ENCODE measurements at places on chromosomes 7 and 10.

DNA sequence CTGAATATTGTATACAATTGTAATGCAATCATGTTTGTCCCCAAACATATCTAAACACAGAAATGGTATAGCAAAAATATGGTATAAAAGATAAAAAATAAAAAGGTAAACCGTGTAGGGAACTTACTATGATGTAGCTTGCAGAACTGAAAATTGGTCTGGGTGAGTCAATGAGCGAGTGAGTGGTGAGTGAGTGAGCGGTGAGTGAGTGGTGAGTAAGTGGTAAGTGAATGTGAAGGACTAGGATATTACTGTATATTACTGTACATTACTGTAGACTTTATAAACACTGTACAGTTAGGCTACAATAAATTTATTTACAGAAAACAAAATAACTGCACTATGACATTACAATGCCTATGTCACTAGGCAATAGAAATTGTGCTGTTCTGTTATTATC, 1163.2 kb upstream of the SORCS1 start:
- no peak for DNase-seq

DNA sequence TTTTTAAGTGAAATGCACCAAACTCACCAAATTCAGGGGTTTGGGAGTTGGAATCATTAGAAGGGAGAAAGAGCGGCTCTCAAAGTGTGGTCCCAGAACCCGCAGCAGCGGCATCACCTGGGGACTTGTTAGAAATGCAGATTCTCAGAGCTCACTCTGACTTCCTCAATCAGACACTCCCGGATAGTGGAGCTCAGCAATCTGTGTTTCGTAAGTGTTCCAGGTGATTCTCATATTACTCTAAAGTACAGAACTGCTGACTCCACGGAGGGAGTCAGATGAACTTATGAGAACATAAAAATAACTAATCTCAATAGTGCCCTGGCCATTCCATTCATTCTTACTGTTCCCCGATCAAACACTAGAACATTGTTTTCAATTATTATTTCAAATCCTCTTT, 358.7 kb upstream of the MYO3A start:
- DNase-seq, result no peak

GRCh38 chr7:127888411-127888810, 142.8 kb downstream of the LRRC4 start:
- DNase-seq, result no peak

- no peak for DNase-seq
Measured at GRCh38 chr10:69465457-69466157, 14.3 kb downstream of the TSPAN15 start.

GRCh38 chr7:101846800-101847538, 29.5 kb downstream of the CUX1 start:
- DNase-seq, result no peak

All from pons (tissue), 1 donor.